Activated CD4-positive, alpha-beta T cell treated with anti-CD3 and anti-CD28 coated beads, Interleukin-2, amount 50 U/mL, for 24 hours (primary cell): ENCODE measurements at places on chromosomes 13 and 19.

GRCh38 chr19:51822325-51822724 is 27.4 kb downstream of the FPR3 start:
- DNase-seq = no peak

GRCh38 chr19:38671654-38672053 is 24.2 kb downstream of the ACTN4 start:
- no peak for DNase-seq

GRCh38 chr19:32357720-32358119 is 12.3 kb downstream of the ZNF507 start:
- no peak for DNase-seq

GRCh38 chr19:7213628-7214323 is 80.4 kb downstream of the INSR start:
- no peak for DNase-seq

GRCh38 chr13:79227418-79227817 is 178.6 kb downstream of the RBM26 start:
- no peak for DNase-seq

GRCh38 chr13:59038824-59039223 is 1124.9 kb downstream of the DIAPH3 start:
- DNase-seq = no peak

GRCh38 chr13:99062593-99062992 is 84.7 kb upstream of the DOCK9 start:
- DNase-seq = no peak

DNA sequence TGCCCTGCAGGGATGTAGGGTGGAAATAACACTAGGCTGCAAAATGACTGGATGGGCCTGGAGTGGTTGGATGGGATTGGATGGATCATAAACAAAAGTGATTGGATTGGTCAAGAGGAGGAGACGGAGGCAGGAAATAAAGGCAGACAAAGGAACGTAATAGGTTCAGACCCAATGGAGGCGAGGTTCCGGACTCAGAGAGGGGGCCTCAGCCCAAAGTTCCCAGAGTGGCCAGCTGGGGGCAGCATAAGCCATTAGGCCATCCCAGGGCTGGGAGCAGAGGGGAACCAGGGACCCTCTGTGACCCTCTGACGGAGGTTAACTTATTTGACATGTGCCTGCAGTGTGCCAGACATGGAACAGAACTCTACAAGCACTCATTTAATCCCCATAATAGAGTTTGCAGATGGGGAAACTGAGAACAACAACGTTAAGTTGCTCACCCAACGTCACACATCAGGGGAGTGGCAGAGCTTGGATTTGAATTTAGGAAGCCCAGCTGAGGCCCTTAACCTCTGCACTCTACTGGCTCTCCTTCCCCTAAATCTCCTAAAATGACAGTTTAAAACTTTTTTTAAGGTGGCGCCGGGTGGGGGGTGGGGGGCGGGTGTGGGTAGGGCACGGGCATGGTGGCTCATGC is 15.3 kb upstream of the MAP1S start:
- peak; percentile 55 for DNase-seq

DNA sequence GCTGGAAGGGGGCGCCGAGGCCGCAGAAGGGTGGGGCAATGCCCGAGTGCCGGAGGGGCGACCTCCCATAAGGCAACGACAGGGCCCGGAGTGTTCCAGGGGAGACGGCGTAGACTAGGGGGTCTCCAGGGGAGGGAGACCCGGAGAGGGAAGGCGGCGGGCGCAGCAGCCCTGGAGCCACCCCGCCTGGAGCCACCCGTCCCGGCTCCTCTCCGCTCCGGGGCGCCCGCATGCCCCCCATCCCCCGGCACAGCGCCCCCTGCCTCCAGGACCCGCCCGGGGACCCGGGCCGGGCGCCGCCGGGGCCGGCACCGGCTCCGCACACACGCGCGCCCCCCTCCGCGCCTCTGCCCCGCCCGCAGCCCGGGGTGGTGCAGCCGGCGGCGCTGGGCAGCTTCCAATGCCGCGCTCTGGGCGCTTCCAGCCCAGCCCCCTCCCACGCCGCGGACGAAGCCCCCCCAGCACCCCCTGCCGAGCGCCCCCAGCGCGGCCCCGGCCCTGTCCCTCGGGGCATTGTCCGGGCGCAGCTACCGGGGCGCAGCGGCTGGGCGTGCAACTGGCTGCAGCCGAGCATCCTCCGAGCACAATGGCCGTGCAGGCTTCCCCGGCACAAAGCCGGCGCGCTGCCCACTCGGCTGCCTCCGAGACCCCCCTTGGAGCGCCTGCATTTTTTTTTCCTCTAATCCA is 519 bp downstream of the PTPRS start:
- DNase-seq = no peak

DNA sequence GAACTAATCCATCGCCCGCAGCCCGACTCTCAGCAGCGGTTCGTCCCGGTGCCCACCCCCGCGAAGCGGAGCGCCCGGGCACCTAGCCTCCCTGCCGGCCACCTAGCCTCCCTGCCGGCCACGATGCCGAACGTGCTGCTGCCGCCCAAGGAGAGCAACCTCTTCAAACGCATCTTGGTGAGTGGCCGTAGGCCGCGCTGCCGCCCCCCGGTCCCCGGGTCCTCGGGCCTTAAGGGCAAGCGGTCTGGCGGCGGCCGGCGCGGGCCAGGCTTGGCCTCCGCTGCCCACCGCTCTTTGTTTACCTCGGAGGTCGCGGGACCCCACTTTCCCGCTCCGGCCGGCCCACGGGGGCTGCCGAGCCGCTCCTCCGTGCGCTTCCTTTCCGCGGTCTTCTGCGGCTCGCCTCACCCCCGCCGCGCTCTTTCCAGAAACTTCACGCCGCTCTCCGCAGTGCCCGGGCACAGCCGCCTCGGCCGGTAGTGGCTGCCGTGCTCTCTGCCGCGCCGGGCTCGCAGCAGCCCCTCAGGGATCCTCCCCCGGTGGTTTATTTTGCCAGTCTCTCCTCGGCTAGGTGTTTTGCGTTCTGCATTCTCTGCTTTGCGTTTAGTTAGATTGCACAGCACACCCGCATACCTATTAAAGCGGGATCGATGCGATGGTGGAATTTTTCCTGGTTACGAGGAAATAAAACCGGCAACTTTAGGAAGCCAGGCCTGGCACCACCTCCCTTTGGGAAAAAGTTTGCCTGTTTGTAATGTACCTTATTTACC is 524 bp downstream of the NAA16 start:
- DNase-seq = peak; percentile 10

GRCh38 chr19:49150106-49150943 is 4.9 kb downstream of the HRC start:
- no peak for DNase-seq

DNA sequence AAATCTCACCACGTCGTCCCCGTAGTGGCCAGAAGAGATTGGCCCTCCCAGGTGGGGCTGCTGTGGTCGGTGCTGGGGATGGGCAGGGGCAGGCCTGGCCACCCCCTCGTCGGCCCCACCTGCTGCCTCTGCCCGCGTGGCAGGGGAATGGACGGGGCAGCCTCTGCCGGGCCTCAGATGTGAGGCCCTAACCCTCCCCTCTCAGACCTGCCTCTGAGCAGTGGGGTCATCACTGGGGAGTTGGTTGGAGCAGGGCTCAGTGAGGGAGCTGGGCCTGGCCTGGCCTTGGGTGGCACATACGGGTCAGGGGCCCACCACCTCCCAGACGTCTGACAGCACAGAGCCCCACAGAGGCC is 41.5 kb downstream of the MCF2L start:
- no peak for DNase-seq

- no peak for DNase-seq
Measured at GRCh38 chr13:46542833-46543232, 10.1 kb upstream of the LRCH1 start.

DNA sequence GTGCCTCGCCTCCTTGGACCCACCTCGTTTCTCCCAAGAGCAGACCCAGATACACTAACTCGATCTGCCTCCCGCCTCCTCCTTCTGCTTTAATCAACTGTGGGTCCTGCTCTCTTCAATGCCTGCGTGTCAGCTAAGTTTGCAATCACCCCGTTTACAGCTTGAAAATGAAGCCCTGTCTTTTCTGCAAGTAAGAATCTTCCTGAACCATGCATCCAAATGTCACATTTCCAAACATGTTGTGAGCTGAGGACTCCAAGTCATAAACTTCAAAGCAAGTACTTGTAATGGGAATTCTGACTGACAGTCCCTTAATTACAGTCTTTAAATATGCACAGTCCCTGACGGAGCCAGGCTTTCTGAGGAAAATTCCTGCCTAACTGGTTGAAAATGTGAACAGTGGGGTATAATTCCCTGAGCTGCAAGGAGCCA is 154.9 kb upstream of the UQCRFS1 start:
- no peak for DNase-seq

GRCh38 chr13:97107815-97108529 is 113.7 kb upstream of the OXGR1 start:
- no peak for DNase-seq

DNA sequence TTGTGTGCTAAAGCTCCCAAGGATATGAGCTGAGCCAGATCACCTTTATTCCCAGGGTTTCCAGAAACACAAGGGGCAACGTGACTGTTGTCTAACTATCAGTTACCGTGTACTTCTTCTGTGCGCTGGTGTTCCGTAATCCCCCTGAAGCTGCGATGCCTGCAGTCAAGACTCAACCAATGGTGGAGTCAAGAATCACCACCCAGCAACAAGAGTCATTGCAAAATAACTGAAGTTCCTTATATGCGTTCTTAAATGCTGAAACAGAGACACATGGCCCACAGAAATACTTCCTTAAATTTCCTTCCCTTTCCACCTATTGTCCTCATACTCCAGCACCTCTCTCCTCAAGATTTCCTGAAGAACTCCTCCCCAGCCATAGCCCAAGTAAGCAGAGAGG is 200.2 kb downstream of the KATNAL1 start:
- no peak for DNase-seq

GRCh38 chr19:35320065-35320713 is 8.8 kb upstream of the CD22 start:
- no peak for DNase-seq

GRCh38 chr19:54133312-54133956 is 4.1 kb upstream of the CNOT3 start:
- DNase-seq = no peak

DNA sequence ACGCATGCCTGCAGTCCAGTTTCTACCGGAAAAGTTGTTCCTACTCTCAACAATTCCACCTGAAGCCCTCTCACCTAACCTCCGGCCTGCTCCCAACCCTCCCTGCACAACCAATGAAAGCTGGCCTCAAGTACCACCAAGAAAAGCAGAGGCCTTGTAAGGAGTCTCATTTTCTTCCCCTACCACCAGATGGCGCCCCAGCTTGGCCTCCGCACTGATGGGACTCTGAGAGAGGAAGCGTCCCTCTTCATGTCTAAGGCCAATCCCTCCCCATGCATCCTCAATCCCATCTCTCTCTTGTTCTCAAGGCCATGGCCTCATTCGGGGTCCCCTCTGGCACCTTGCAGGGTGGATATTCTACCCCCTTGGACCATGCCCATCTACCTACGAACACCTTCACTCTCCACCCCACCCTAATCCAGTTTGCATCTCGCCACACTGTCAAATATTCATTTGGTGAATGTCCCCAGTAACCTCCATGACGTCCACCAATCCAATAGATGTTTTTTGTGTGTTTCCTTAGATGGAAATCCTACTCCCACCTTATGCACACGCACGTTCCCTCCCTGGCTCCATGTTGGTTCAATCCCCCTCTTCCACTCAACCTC is 412.8 kb downstream of the ZNF536 start:
- DNase-seq = peak; percentile 41

- DNase-seq = no peak
Measured at GRCh38 chr13:95544293-95544692, 8.2 kb upstream of the CLDN10 start.

- DNase-seq = no peak
Measured at GRCh38 chr13:112067116-112067741, at the start of gene SOX1. SOX1 (plus strand) TSS chr13:112067149; CDS start chr13:112067659, 510 bp downstream.

GRCh38 chr13:114130837-114131582 is 1.4 kb downstream of the RASA3 start:
- DNase-seq = no peak

- no peak for DNase-seq
Measured at GRCh38 chr19:7417671-7418324, 69.1 kb downstream of the ARHGEF18 start.

DNA sequence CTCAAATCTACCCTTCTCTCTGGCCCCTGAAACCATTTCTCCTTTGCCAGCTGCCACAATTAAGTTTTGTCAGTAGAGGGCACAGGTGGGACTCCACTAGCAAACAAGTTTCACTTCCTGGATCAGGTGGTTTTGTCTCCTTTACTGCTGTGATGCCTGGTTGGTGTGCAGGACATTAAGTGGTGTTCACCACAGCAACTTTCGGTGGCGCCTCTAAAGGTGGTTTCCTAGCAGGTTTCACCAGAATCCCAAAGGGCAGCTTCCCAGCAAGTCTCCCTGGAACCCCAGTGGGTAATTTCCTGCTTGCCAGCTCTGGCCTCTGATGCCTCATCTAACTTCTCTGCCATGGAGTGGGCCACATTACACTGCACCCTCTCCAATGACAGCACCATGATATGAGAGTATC is 16.6 kb downstream of the MED4 start:
- DNase-seq = no peak

GRCh38 chr13:23848646-23849141 is 40.5 kb downstream of the MIPEP start:
- no peak for DNase-seq

- no peak for DNase-seq
Measured at GRCh38 chr13:28204043-28204442, 65.7 kb downstream of the PAN3 start.

- DNase-seq = no peak
Measured at GRCh38 chr13:51924756-51925544, 63.2 kb downstream of the CCDC70 start.

GRCh38 chr13:110135977-110136597 is 170.9 kb downstream of the COL4A1 start:
- no peak for DNase-seq

GRCh38 chr13:107480130-107480529 is 735.2 kb downstream of the LIG4 start:
- DNase-seq = no peak

GRCh38 chr13:67549331-67549730 is 319.2 kb upstream of the PCDH9 start:
- DNase-seq = no peak
